ENCODE measurements at places on chromosomes 2 and 18. TPM values are rescaled to one million over a fixed set of nuclear protein-coding genes. Genes with fewer than 3 reads are reported as not detected.

ALKAL2 gene
- total RNA-seq: not detected

MALL gene
- 171 TPM for total RNA-seq

CPO gene
- not detected for total RNA-seq

CD207 gene
- total RNA-seq: not detected

CRYGD gene
- not detected for total RNA-seq

NETO1 gene
- total RNA-seq: not detected

USP34 gene
- total RNA-seq: 48.1 TPM

KCNIP3 gene
- total RNA-seq: 0.15 TPM

LIMS2 gene
- total RNA-seq: 43.8 TPM

CDH7 gene
- total RNA-seq: not detected

ICA1L gene
- total RNA-seq: 2.1 TPM

CRACDL gene
- total RNA-seq: 13.3 TPM

NEURL3 gene
- total RNA-seq: 0.34 TPM

LCT gene
- not detected for total RNA-seq

SATB2 gene
- total RNA-seq: 4.5 TPM

PDE1A gene
- total RNA-seq: 0.10 TPM

NOL4 gene
- not detected for total RNA-seq

GREB1L gene
- 3.1 TPM for total RNA-seq

ARHGAP25 gene
- total RNA-seq: 10.7 TPM

DYSF gene
- total RNA-seq: 212 TPM

ASB1 gene
- 12.8 TPM for total RNA-seq

LRRC30 gene
- total RNA-seq: not detected

SIX3 gene
- total RNA-seq: not detected

IL18RAP gene
- total RNA-seq: not detected

OR6B3 gene
- total RNA-seq: not detected

GPBAR1 gene
- not detected for total RNA-seq

VPS4B gene
- 30.3 TPM for total RNA-seq

CRIM1 gene
- total RNA-seq: 620 TPM

MATN3 gene
- 4.0 TPM for total RNA-seq

LBH gene
- total RNA-seq: 18.6 TPM

RIT2 gene
- total RNA-seq: not detected

CAPN14 gene
- total RNA-seq: not detected

CDK15 gene
- not detected for total RNA-seq

COLEC11 gene
- total RNA-seq: not detected

LYPD6B gene
- total RNA-seq: not detected

LYG2 gene
- total RNA-seq: not detected

Measured in mammary microvascular endothelial cell (primary cell).